Central memory CD8-positive, alpha-beta T cell (primary cell): ENCODE measurements at places on chromosomes 11 and 22.

- no peak overlapping the region for H3K4me3 ChIP-seq
- DNase-seq: no peak
- H3K27ac ChIP-seq: no peak overlapping the region
- H3K27me3 ChIP-seq: no peaks in the 10 kb centered on the region
- peaks cover 55% of the 10 kb centered on the region for H3K36me3 ChIP-seq
Measured at GRCh38 chr11:66231561-66231960, 36.9 kb upstream of the RAB1B start.

- no peak overlapping the region for H3K27ac ChIP-seq
- H3K36me3 ChIP-seq: peaks cover 3% of the 10 kb centered on the region
- H3K4me1 ChIP-seq: peaks cover 10% of the 10 kb centered on the region
- no peak for DNase-seq
- H3K4me3 ChIP-seq: no peak overlapping the region
Measured at GRCh38 chr22:47156352-47157092, 394.1 kb downstream of the TBC1D22A start.

DNA sequence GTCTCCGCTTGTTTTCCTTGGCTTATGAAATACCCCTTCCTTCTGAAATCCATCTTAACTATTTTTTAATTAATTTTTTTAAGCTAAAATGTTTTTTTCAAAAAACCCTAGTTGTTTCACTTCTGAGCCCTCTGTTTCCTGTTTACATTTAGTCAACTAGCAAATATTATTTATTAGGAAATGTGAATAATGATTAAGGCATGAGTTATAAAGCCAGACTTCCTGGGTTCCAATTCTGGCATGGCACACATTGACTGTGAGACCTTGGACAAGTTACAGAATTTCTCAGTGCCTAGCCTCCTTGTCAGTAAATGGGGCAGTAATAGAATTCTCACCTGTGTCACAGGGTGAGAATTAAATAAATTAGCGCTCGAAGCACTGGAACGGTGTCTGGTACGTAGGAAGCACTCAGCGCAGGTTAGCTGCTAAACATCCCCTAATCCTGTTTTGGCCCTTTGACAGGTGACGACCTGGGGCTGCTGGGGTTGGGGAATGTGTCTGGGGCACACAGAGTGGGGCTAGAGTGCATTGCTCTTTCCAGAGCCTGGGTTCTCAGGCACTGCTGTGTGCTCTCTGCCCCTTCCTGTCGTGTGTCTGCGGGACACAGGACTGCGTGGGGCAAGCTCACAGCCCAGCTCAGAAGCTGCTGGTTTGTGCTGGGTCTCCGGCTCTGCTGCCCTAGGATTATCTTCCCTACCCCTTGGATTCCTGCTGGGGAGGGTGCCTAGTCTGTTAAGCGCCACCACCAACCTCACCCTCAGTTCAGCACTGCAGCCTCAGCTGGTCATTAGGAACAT is 13.1 kb downstream of the PANX1 start:
- H3K27me3 ChIP-seq: no peaks in the 10 kb centered on the region
- DNase-seq: no peak
- no peak overlapping the region for H3K27ac ChIP-seq
- H3K4me3 ChIP-seq: no peak overlapping the region

DNA sequence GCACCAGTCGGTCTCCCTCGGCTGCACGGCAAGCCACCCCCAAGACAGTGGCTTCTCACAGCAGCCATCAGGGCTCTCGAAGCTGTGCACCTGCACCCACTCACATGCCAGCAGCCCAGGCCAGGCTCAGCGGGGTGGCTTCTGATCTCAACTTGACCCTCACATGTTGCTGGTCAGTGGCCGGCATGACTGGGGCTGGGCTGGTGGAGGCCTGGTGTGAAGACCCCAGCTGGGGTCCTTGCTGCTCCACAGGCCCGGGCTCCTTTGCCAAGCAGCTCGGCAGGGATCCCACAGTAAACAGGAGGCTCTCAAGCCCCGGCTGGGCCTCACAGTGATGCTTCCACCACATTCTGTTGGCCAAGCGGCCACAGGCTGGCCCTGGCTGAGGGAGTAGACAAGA is 128.2 kb downstream of the BRD1 start:
- no peaks in the 10 kb centered on the region for H3K36me3 ChIP-seq
- H3K27ac ChIP-seq: no peak overlapping the region
- H3K4me1 ChIP-seq: no peaks in the 10 kb centered on the region
- H3K27me3 ChIP-seq: peaks cover 31% of the 10 kb centered on the region
- no peak for DNase-seq
- no peak overlapping the region for H3K4me3 ChIP-seq

DNA sequence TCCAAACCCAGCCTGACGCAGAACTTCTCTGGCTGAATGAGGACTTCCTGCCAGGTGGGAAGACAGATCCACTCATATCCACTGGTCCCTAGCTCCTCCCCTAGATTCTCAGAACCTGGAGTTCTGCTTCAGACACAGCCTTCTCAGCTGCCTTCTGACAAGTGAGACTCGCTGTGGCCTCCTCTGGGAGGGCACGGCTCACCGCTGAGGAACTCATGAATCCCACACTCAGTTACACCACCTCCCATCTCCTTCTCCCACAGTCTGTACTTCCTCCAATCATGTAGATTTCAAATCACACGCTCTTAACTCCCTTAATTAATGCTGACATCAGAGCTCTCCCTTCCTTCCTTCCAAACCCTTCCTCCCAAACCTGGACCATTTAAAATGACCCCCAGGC is 86.4 kb upstream of the TMEM45B start:
- H3K27me3 ChIP-seq: peaks cover 54% of the 10 kb centered on the region
- no peaks in the 10 kb centered on the region for H3K4me1 ChIP-seq
- H3K27ac ChIP-seq: no peak overlapping the region
- H3K4me3 ChIP-seq: no peak overlapping the region
- H3K36me3 ChIP-seq: no peaks in the 10 kb centered on the region
- DNase-seq: no peak

GRCh38 chr11:117898059-117898458 is 21.6 kb upstream of the FXYD6 start:
- H3K4me3 ChIP-seq: no peak overlapping the region
- DNase-seq: no peak
- H3K36me3 ChIP-seq: no peaks in the 10 kb centered on the region
- H3K27me3 ChIP-seq: peaks cover 32% of the 10 kb centered on the region
- H3K27ac ChIP-seq: no peak overlapping the region
- no peaks in the 10 kb centered on the region for H3K4me1 ChIP-seq

DNA sequence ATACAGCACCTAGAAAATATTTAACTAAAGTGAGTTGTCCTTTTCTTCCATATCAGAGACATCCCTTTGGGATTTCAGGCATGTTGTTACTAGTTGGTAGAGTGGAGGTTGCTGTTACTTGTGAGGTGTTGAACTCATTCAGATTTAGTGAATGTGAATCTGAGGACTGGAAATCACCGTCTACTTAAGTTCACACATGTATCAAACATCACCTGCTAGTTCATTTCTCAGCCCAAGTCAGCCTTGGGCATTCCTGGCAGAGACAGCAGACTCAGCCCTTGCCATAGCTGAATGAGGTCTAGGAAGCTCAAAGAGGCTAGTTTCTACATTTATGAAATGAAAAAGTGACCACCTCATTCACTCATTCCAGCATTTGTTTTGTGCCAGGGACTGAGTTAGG is 9.7 kb downstream of the KDELR3 start:
- H3K4me1 ChIP-seq: peaks cover 5% of the 10 kb centered on the region
- no peaks in the 10 kb centered on the region for H3K27me3 ChIP-seq
- peaks cover 14% of the 10 kb centered on the region for H3K36me3 ChIP-seq

DNA sequence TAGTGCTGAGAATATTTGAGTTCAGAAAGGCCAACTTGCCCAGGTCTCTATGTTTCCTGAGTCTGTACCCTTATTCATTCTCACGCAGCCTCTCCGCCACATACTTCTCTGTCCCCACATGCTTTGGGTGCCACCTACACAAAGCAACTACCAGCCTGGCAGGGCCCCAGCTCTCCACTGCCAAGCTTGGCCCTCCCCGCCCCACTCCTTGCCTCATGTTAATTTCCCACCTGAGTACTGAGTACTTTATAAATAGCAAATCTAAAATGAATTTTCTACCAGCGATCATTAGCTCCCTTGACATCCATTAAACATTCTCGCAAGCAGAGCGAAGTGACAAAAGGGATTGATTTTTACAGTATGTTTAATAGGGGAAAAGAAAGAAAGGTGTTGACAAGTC is 20.8 kb downstream of the NTM start:
- no peaks in the 10 kb centered on the region for H3K36me3 ChIP-seq
- H3K4me1 ChIP-seq: no peaks in the 10 kb centered on the region
- no peaks in the 10 kb centered on the region for H3K27me3 ChIP-seq
- no peak overlapping the region for H3K4me3 ChIP-seq
- no peak for DNase-seq
- no peak overlapping the region for H3K27ac ChIP-seq

GRCh38 chr11:22472306-22472705 is 134.1 kb downstream of the SLC17A6 start:
- H3K27me3 ChIP-seq: peaks cover 14% of the 10 kb centered on the region
- no peak overlapping the region for H3K4me3 ChIP-seq
- no peaks in the 10 kb centered on the region for H3K4me1 ChIP-seq
- H3K36me3 ChIP-seq: no peaks in the 10 kb centered on the region
- no peak for DNase-seq
- no peak overlapping the region for H3K27ac ChIP-seq

DNA sequence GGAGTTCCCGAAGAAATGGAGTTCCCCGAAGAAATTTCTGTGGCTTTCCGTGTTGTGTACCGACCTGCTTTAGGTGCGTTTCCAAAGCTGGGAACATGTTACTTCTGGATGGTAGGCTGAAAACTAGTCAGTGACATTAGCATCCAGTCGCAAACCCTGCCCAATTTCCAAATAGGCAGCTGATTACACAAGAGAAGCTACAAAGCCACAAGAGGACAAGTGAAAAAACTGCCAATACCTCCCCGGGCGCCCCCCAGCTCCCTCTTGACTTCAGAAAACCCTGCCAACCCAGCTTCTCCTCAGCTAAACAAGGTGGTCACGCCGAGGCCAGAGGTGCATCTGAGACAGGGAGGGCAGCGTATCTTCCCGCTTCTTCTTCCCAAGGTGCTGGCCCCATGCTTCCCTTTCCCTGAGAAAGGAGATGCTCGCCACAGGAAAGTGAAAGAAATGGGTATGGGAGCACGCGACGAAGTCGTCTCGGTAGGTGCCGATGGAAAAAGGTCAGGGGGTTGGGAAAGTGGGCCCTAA is 551 bp downstream of the AGBL2 start:
- no peak for DNase-seq
- peaks cover 34% of the 10 kb centered on the region for H3K36me3 ChIP-seq
- peak overlapping the region; percentile 93 for H3K4me3 ChIP-seq
- H3K27me3 ChIP-seq: no peaks in the 10 kb centered on the region
